Umbilical cord (tissue), 2 donors: ENCODE measurements at places on chromosomes 1 and 21. TPM values are rescaled to one million over a fixed set of nuclear protein-coding genes. Genes with fewer than 3 reads are reported as not detected.

MATN1 gene
- 0.72 TPM for total RNA-seq

IFFO2 gene
- 14.0 TPM for total RNA-seq

SH2D5 gene
- 0.96 TPM for total RNA-seq

OR6K3 gene
- 6.3 TPM for total RNA-seq

TNFAIP8L2 gene
- total RNA-seq, result 2.2 TPM

RPTN gene
- total RNA-seq, result 1.7 TPM

CD244 gene
- 1.9 TPM for total RNA-seq
